ENCODE measurements at places on chromosomes 3 and 15.

DNA sequence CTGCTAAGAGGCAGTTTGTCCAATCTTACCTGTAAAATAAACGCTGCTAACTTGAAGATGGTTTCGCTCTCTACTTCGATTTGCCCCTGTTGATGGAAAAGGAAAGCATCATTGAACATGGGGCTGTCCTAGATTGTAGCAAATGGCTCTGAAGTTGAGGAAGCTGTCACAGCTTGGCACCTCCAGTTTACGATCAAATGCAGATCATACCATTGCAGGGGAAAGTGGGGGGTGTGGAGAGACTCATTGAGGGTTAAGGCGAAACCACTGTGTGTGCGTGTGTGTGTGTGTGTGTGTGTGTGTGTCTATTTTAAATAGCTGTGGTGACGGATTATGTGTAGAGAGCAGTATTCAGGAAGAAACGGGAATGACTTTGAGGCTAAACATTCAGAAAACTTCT lies 127.6 kb upstream of the LMOD3 start:
- no peak for DNase-seq

DNA sequence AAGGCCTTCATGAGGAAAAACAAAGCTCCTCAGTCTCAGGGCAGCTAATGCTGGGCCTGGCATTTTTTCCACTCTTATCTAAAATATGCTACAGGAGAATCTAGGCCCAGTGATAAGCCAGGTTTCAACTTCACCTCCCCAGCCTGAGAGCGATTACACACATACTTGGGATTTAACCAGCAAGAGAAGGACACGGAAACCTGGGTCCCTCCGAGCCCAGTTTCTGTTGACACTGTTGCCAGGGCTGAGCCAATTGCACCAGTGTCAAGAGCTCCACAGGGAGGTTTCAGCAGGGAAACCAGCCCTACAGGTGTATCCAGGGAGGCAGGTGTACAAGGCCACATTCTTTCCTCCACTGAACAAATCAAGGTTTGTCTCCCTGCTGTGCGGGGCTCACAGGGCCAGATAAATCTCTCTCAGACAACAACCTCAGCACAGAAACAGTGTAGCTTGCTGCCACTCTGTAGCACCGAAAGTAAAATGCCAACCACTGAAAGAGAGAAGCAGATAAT lies 85.4 kb downstream of the MAGI1 start:
- DNase-seq, result no peak

DNA sequence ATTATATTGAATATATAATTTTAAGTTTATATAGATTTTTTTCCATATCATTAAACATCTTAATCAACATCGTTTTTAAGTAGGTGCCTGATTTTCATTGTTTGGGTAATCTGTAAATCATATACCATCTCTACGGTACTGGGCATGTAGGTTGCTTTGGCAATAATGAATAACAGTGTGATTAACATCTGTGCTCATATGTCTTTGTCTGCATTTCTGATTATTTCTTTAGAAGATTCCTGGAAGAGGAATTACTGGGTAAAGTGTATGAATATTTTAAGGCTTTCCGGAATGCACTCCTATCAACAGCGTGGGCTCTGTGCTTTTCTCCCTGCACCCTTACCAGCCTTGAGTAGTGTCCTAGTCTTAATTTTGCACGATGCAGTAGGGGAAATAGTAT lies 119.8 kb upstream of the LIPC start:
- DNase-seq, result no peak

DNA sequence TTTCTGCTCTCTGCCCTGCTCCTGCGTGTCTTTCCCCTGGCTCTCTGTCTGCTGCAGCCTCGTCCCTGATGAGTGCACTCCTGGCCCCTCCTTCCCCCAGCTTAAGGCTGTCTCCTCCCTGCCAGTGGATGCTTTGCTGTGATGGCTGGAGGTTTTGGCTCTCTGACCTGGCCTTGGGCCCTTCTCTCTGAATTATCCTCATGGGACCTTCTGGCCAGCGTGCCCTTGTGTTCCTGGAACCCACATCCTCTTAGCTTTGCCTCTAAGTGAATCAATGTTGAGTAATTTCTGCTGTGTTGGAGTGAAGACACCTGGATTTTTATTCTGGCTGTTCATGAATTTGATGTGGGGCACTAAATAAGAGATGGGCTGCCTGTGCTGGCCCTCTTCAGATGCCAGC lies 9.8 kb upstream of the TNFAIP8L3 start:
- no peak for DNase-seq

- DNase-seq, result no peak
Measured at GRCh38 chr3:70607469-70607868, 295.0 kb upstream of the MDFIC2 start.

DNA sequence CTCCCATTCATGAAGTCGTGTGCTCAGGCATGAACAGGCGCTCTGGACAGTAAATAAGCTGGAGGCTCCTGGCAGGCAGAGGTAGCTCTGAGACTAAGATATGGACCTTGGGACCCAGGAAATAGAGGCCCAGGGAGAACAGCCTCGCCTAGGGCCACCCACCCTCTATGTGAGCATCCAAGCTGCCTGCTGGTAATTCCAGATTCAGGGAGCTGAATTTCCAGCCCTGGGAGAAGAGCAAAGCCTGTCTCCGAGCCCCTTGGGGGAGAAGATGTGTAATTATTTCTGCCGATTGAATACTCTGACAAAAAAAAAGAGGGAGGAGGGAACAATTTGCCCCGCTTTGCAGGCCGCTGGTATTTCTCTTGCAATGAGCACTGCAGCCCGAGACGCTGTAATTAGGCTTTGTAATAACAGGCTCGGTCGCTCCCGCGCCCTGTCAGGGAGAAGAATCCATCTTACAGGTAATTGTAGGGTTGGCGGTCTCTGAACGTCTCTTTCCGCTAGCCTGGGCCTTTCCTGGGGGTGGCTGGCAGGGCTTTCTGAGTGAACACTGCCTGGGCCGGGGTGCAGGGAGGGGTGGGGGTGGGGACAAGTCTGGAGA lies 131.5 kb downstream of the WNT7A start:
- DNase-seq, result no peak

DNA sequence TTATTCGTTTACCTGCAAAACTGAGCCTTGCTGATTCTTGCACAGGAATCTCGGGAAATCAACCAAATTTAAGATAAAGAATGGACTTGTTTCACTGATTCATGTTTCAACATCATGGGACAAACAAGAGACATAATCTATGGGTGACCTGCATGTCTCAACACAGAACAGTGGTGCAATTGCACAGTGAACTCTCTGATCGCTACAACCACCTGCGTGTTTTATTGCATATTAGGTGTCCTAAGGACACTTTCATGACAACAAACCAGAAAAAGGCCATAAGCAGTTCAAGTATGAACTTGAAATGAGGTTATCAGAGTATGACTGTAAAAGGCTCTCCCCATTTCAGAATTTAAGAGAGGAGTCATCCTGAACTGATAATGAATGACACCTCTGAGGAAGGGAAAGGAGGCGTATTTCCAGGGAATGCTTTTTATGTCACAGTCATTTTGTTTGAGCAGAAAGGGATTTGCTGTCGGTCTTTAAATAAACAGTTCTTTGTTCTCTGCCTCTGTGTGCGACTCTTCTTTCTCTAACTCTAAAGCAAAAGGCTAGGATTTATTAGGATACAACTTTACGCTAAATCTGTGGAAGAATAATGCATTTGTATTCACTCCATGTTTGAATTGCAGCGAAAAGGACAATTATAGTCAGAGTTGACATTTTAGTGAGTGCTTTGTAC lies 167.2 kb downstream of the RBMS3 start:
- no peak for DNase-seq
